Skin of body (tissue), 3 donors: ENCODE measurements at places on chromosomes 3 and 15. TPM values are rescaled to one million over a fixed set of nuclear protein-coding genes. Genes with fewer than 3 reads are reported as not detected.

GRCh38 chr3:11246663-11246970 lies 25.6 kb upstream of the ATG7 start:
- no peak for DNase-seq

The WDR73 gene
- 21.2 TPM for total RNA-seq

GRCh38 chr3:3084890-3085289 lies 25.3 kb downstream of the IL5RA start:
- no peak for DNase-seq

DNA sequence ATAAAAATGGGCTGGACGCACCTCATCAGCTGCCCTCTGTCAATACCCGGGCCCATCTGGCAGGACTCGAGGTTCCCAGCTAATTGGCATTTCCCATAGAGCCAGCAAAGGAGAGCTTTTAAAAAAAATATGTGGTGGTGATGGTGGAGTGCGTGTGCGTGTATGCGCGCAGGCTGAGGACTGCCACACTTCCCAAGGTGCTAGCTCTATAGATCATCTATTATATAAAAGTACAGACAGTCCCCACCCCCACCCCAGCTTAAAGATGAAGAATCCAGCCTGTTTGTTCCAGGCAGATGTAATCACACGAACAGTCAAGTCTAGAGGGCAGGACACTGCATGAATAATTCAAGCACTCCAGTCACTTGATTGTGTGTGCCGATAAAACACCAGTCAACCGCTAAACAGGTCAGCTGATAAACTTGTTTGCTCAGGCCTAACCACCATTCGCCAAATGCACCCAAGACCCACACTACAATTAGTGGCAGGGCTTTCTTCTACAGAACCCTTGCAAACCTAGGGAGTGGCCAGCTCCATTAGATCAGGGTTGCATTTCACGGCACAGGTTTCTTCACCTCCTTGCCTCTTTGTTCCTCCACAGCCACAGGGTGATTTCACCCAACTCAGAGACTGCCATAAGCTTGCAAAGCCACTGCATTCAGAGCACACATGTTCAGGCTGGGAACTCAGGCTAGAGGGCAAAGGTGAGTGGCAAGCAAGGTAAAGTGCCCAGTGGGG lies 5.8 kb downstream of the TLE3 start:
- no peak for DNase-seq

GRCh38 chr15:88139936-88140335 lies 116.6 kb downstream of the NTRK3 start:
- no peak for DNase-seq

DNA sequence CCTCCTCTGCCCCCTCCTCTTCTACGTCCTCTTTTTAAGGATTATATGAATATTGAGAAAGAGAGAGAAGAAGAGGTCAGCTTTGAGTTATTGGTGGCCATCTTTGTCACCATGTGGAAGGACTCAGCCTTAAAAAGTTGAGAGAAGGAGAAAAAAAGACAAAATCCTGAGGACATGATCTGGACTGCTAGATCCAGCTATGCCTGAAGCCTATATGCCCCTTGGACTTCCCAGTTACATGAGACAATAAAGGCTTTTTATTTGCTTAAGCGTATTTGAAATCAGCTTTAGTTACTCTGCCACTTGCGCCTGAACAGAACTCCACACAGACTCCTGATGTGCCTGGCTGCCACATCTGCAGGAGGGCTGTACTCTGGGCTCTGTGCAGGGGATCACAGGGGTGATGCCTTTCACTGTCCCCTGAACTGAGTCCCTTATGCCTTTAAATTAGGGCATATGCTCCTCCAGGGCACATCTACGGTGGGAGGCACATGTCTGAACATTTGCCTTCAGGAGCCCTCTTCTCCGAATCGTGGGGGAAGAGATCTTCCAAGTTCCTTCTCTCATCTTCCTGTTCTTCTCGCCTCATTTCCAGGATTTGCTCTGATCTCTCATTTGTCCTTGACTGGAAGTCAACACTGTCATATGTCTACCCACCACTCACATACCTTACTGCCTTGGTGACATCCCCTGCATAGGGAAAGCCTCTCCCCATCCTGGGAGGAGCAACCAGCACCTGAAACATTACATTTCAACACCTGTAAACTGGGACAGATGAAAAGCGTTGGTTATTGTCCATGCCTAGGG lies 14.0 kb upstream of the PLA2G4E start:
- DNase-seq, result no peak

DNA sequence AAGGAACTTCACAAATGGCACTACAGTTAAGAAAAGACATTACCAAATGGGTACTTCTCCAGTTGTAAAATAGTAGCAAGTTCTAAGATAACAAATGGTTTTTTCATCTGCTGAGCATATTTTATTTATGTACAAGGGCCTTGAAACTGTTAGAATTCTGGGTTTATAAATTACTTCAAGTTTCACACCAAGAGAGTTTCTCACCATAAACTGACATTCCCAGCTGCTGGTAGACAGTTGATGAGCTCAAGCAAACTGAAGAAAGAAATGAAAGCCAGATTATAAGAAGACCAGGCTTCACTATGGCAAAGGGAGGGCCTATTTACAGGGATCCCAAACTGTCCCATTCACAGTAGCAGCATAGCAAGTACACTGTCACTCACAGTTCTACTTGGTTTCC lies 99.8 kb downstream of the DHX30 start:
- DNase-seq, result no peak

GRCh38 chr15:37824717-37825382 lies 109.6 kb upstream of the TMCO5A start:
- DNase-seq, result no peak
